ENCODE measurements at places on chromosomes 4 and X.

- no peaks in the 10 kb centered on the region for H3K4me1 ChIP-seq
- H3K36me3 ChIP-seq: peaks cover 13% of the 10 kb centered on the region
- H3K4me3 ChIP-seq: no peak overlapping the region
These were observed 25.2 kb downstream of the LAS1L start for GRCh38 chrX:65509400-65509799.

- H3K27ac ChIP-seq: no peak overlapping the region
- no peak overlapping the region for H3K4me3 ChIP-seq
- no peaks in the 10 kb centered on the region for H3K4me1 ChIP-seq
- no peak for DNase-seq
- H3K27me3 ChIP-seq: no peaks in the 10 kb centered on the region
These were observed 192.8 kb downstream of the DCTD start for GRCh38 chr4:182724414-182724813.

- no peak for DNase-seq
- no peaks in the 10 kb centered on the region for H3K27me3 ChIP-seq
- H3K27ac ChIP-seq: peak overlapping the region; percentile 15
- no peak overlapping the region for H3K4me3 ChIP-seq
- no peaks in the 10 kb centered on the region for H3K4me1 ChIP-seq
- H3K36me3 ChIP-seq: no peaks in the 10 kb centered on the region
These were observed 2073.8 kb upstream of the TENM3 start for GRCh38 chr4:180169394-180169793.

DNA sequence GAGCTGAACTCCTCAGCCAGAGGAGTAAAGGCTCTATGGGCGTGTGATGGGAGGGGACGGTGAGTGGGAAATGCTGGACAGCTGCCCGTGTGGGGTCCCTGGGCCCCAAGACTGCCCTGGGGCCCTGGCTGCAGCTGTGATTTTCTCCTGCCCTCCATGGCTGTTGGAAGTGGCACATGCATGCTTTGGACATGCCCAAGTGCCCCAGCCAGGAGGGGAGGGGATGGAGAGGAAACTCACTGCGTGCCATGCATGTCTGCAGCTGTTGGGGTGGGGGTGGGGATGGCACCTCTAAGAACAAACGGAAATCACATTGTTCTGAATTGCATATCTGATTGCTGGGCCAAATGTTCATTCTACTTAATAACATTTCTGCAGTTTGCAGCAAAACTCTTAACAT, 52.4 kb downstream of the MID2 start:
- H3K36me3 ChIP-seq: no peaks in the 10 kb centered on the region
- H3K27me3 ChIP-seq: no peaks in the 10 kb centered on the region

- no peaks in the 10 kb centered on the region for H3K36me3 ChIP-seq
- no peak overlapping the region for H3K27ac ChIP-seq
- no peak overlapping the region for H3K4me3 ChIP-seq
- no peaks in the 10 kb centered on the region for H3K4me1 ChIP-seq
- H3K27me3 ChIP-seq: no peaks in the 10 kb centered on the region
These were observed 221.1 kb downstream of the BMPR1B start for GRCh38 chr4:94978904-94979303.

DNA sequence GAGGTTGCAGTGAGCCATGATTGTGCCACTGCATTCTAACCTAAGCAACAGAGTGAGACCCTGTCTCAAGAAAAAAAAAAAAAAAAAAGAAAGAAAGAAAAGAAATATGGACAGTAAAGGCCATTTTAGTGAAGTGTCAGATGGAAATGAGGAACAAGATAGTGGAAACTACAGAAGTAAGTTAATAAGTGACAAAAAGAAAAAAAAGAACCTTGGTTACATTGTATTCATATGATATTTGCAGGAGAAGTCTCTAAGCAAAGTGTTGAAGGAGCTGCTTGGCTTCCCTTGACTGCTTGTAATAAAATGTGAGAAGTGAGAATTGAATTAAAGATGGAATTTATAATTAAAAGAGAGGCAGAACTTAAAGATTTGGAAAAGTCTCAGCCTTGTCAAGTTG, 73.2 kb downstream of the HOPX start:
- no peak for DNase-seq
- H3K4me3 ChIP-seq: no peak overlapping the region
- peaks cover 14% of the 10 kb centered on the region for H3K27me3 ChIP-seq
- no peaks in the 10 kb centered on the region for H3K36me3 ChIP-seq
- no peaks in the 10 kb centered on the region for H3K4me1 ChIP-seq
- H3K27ac ChIP-seq: no peak overlapping the region

GRCh38 chr4:100170986-100171385, 19.3 kb downstream of the DDIT4L start:
- H3K27ac ChIP-seq: no peak overlapping the region
- no peak for DNase-seq
- no peaks in the 10 kb centered on the region for H3K27me3 ChIP-seq
- H3K36me3 ChIP-seq: no peaks in the 10 kb centered on the region

- H3K27ac ChIP-seq: no peak overlapping the region
- H3K27me3 ChIP-seq: no peaks in the 10 kb centered on the region
- DNase-seq: no peak
- no peaks in the 10 kb centered on the region for H3K4me1 ChIP-seq
- H3K4me3 ChIP-seq: no peak overlapping the region
- H3K36me3 ChIP-seq: no peaks in the 10 kb centered on the region
These were observed 67.1 kb downstream of the ATXN3L start for GRCh38 chrX:13252726-13253125.

GRCh38 chrX:47482065-47482511, 934 bp downstream of the ZNF41 start:
- H3K4me3 ChIP-seq: peak overlapping the region; percentile 82
- H3K36me3 ChIP-seq: no peaks in the 10 kb centered on the region
- DNase-seq: no peak
- peak overlapping the region; percentile 10 for H3K27ac ChIP-seq

GRCh38 chr4:73676861-73677323, 56.7 kb upstream of the RASSF6 start:
- H3K4me1 ChIP-seq: no peaks in the 10 kb centered on the region
- no peak overlapping the region for H3K4me3 ChIP-seq
- H3K27ac ChIP-seq: no peak overlapping the region
- no peaks in the 10 kb centered on the region for H3K36me3 ChIP-seq

DNA sequence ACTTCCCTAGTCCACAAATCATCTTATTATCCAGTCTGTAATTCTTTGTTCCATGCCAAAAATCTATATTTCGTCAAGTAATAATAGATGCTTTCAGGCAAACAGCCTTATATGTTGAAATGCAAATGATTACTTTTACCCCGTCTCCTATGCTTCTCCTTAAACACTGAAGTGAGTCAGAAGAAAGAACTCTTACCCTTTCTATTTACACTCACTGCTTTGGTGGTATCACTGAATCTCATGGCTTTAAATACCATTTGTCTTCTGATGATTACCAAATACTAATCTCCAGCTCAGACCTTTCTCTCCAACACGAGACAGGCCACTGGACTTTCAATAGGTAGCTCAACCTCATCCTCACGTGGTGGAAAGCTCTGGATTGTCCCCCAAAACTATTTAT, 558.1 kb downstream of the IL1RAPL1 start:
- no peaks in the 10 kb centered on the region for H3K4me1 ChIP-seq
- no peak overlapping the region for H3K4me3 ChIP-seq
- no peak for DNase-seq
- no peaks in the 10 kb centered on the region for H3K27me3 ChIP-seq
- H3K36me3 ChIP-seq: no peaks in the 10 kb centered on the region
- no peak overlapping the region for H3K27ac ChIP-seq

GRCh38 chrX:74248889-74249288, 55.1 kb upstream of the ZCCHC13 start:
- H3K27me3 ChIP-seq: no peaks in the 10 kb centered on the region
- peak overlapping the region; percentile 84 for H3K27ac ChIP-seq
- no peak for DNase-seq
- no peak overlapping the region for H3K4me3 ChIP-seq

DNA sequence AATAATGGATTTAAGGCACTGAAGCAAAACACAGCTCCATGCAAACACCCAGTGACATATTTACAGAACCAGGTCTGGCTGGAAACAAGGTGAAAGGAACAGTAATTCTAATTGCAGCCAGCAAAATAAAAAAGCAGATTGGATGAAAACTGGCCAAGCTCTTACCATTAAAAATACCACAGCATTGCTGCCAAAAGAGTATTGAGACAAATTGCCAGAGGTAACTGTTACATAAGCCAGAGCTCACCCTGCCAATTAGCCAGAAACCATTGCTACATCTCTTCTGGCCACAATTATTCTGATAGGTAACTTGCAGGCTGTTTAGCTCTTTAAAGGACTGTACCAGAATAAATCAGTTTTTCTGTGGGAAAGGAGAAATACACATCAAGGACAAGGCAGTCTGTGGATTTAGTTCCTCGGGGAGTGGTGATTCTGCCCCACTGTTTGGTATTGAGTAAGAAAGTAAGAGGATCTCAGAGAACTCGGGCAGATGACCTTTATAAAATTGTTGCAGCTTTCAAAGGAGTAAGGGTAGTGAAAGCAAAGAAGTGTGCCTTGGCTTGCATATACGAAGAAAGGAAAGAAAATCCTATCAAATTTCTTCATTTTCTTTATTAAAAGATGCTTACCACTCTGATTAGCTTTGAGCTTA, 369.5 kb downstream of the PPP3CA start:
- H3K36me3 ChIP-seq: no peaks in the 10 kb centered on the region
- H3K27me3 ChIP-seq: no peaks in the 10 kb centered on the region
- no peak overlapping the region for H3K27ac ChIP-seq
- H3K4me3 ChIP-seq: no peak overlapping the region

GRCh38 chr4:152115118-152115517, 354.3 kb upstream of the GATB start:
- no peaks in the 10 kb centered on the region for H3K27me3 ChIP-seq
- H3K27ac ChIP-seq: no peak overlapping the region
- H3K4me3 ChIP-seq: no peak overlapping the region
- no peaks in the 10 kb centered on the region for H3K4me1 ChIP-seq

DNA sequence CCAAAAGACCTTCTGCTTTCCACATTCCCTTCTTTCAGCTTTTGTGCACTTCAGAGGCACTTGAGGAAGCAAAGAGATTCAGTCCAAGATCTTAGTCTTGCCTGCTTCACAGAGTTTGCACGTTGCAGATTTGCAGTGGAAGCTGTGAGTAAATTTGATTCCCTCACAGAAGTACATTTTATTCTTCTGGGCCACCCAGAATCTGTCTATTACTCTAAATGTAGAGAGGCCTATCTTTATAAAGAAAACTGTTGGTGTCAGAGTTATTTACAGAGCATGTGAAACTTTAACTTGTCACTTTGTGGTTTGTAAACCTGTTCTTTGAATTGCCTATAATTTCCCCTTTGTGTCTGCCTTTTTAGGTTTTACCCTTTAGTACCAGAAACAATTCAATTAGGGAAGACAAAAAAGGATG, 15.5 kb downstream of the SPRY1 start:
- no peaks in the 10 kb centered on the region for H3K27me3 ChIP-seq
- H3K4me1 ChIP-seq: peaks cover 2% of the 10 kb centered on the region
- no peak overlapping the region for H3K27ac ChIP-seq
- H3K36me3 ChIP-seq: no peaks in the 10 kb centered on the region

GRCh38 chr4:3514806-3515501, 17.3 kb downstream of the LRPAP1 start:
- no peaks in the 10 kb centered on the region for H3K27me3 ChIP-seq
- H3K4me3 ChIP-seq: no peak overlapping the region
- H3K27ac ChIP-seq: no peak overlapping the region
- H3K4me1 ChIP-seq: no peaks in the 10 kb centered on the region
- no peak for DNase-seq

DNA sequence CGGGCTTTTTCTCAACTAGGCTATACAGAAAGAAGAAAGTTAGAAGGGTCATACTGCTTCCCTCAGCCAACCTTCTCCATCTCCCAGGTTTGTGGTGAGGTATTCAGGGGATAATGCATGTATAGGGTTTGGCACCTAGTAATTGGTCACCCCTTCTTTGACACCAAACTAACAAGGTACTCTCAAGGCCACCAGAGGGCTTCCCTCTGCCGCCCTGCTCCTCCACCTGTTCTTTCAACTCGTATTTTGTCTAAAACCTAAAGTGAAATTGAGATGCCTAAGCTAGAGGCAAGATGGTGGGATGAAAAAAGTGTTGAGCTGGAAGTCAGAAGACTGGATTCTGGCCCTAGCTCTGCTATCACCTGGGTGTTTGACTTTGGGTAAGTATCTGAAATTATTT, 22.0 kb downstream of the CT47C1 start:
- no peak overlapping the region for H3K27ac ChIP-seq
- H3K36me3 ChIP-seq: no peaks in the 10 kb centered on the region
- H3K4me1 ChIP-seq: no peaks in the 10 kb centered on the region
- no peaks in the 10 kb centered on the region for H3K27me3 ChIP-seq

DNA sequence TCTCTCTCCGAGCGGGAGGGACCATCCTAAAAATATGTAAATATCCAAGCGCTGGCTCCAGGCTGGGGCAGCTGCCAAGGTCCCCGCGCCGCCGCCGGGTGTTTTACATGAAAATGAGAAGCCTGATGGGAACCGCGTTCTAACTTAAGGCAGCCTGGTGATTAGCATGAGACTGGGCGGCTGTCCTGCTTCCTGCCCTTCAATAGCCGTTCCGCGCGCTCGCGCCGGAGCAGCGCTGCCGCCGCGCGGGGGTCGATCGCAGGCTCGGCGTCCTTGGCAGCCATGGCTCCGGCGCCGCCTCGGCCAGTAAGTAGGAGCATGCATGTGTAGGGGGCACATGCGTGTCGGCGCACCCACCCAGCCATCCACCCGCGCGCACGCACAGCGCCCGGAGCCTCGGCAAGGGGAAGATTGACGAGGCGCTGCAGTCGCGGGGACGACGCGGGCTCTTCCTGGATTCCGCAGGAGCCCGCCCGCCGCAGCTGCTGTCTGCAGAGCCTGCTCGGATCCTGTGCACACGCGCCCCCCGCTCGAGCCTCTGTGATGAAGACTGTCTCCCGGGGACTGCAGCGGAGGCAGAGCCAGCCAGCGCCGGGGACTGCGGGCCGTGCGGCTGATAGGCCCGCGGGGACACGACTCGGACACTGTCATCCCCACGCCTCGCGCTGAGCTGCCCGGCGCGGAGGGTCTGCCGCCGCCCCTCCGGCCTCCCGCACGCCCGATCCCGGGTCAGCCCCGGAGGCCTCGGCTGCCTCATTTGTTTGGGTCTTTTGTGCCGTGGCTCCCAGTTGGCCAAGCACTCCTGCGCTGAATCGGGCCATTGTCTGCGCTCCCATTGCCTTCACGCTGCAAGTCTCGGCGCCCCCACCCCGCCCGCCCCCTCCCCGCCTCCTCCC, 734 bp downstream of the STOX2 start:
- H3K4me1 ChIP-seq: peaks cover 2% of the 10 kb centered on the region
- no peaks in the 10 kb centered on the region for H3K36me3 ChIP-seq
- H3K27ac ChIP-seq: no peak overlapping the region
- H3K27me3 ChIP-seq: no peaks in the 10 kb centered on the region
- DNase-seq: peak; percentile 54

DNA sequence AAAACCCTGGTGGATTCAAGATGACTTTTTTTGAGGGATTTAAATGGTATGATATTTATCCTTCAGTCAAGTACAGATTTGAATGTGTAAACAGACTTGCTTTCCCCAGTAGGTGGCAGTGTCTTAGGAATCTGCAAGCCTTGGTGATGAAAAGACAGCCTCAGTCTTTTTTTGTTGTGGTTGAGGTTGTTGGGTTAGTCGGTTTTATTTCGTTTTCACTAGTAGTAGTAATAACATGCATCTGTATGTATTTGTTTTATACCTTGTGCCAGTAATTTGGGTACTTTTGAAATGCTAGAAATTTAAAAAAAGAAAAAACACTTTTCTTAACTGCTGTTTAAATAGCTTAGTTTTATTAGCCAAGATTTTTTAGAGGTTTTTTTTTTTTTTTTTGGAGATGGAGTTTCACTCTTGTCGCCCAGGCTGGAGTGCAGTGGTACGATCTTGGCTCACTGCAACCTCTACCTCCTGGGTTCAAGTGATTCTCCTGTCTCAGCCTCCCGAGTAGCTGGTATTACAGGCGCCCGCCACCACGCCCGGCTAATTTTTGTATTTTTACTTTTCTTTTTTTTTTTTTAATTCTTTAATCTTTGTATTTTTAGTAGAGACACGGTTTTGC, 39.2 kb downstream of the COPS4 start:
- no peaks in the 10 kb centered on the region for H3K27me3 ChIP-seq
- no peak overlapping the region for H3K4me3 ChIP-seq

Data from trophoblast cell (in vitro differentiated cells and primary cell).